ENCODE measurements at places on chromosomes 16 and 17. TPM values are rescaled to one million over a fixed set of nuclear protein-coding genes. Genes with fewer than 3 reads are reported as not detected.
A peak's percentile ranks its signal among the peaks of the same experiment; 100 is the strongest.

DNA sequence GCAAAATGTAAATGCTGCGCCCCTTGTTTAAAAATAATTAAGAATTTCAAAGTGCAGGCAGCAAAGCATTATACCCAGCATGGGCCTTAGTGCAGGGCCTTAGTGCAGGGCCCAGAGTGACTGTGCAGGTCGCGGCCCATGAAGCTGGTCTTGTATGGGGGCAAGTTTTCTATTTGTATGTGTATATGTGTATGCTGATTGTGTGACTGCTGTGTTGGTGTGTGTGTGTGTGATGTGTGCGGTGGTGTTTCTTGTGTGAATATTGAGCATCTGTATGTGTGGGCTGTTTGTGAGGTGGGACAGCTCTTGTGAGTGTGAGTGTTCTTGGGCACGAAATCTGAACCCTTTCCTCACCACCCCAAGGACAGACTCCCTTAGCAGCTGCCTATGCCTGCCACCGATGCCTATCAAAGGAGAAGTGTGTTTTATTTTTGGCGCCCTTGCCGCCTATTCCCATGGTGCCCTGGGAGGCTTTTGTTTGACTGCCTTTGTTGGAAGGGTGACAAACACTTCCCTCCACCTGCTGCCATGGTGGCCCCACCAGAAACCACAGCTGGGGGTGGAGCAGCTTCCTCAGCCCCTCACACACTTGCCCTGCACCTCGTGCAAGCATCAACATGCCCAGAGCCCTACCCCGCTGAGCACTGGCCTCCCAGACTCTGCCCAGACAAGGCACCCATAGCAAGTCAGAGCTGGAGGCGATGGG, 18.0 kb downstream of the CCR7 start:
- DNase-seq, result no peak
- no peaks in the 10 kb centered on the region for H3K27me3 ChIP-seq
- peaks cover 51% of the 10 kb centered on the region for H3K4me1 ChIP-seq
- peak overlapping the region; percentile 1 for H3K27ac ChIP-seq
- no peaks in the 10 kb centered on the region for H3K36me3 ChIP-seq

DNA sequence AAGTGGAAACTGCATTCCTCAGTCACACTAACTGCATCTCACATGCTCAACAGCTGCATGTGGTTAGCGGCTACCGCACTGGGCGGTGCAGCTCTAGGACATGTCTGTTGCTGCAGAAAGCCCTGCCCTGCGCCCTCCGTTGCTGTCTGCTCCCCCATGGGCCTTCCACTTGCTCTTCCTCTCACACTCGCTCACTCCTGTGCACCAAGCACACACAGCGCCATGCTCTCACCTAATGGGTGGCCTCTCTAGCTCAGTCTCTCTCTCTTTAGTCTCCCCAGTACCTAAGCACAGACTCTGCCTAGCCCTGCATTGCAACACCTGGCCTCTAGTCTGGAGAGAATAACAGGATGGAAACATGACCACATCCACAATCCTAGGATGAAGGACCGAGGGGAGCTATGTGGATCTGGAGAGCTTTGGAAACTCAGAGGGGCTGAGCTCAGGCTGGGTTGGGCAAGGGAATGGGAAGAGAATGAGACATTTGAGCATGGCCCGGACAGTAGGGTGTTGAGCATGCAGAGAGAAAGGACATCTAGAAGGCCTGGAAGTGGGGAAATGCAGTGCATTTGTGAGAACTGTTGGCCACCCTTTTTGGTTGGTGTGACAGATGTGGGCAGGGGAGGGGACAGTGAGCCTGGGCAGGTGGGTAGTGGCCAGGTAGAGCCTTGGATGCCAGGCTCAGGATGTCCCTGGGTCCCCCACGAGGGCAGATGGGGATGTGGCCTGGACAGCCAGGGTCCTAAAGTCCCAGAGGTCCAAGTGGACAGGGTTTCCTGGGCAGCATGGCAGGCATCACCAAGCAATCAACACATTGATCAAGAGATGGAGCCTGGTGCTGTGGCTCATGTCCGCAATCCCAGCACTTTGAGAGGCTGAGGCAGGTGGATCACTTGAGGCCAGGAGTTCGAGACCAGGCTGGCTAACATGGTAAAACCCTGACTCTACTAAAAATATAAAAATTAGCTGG, 16.1 kb downstream of the SGCA start:
- peak overlapping the region; percentile 71 for H3K27ac ChIP-seq
- peaks cover 45% of the 10 kb centered on the region for H3K4me1 ChIP-seq
- no peaks in the 10 kb centered on the region for H3K27me3 ChIP-seq
- H3K36me3 ChIP-seq, result peaks cover 10% of the 10 kb centered on the region

DNA sequence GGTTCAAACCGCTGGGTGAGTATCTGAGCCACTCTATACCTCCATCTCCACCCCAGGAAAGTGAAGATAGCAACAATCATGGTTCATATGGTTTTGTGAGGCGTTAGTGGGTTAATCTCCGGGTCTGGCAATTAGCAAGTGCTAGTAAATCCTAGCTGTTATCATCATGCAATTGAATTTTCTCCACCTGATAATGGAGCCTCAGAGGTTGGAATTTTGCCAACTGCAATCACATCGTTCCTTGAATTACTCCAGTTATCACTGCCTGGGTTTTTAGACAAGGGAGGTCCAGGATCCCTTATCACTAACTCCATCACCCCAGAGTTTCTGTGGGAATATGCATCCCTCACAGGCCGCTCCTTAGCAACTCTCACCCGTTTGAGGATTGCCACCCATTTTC, 311.5 kb downstream of the RBFOX1 start:
- H3K27me3 ChIP-seq, result peaks cover 15% of the 10 kb centered on the region
- H3K27ac ChIP-seq, result no peak overlapping the region
- H3K4me3 ChIP-seq, result no peak overlapping the region
- no peaks in the 10 kb centered on the region for H3K36me3 ChIP-seq
- H3K4me1 ChIP-seq, result no peaks in the 10 kb centered on the region

DNA sequence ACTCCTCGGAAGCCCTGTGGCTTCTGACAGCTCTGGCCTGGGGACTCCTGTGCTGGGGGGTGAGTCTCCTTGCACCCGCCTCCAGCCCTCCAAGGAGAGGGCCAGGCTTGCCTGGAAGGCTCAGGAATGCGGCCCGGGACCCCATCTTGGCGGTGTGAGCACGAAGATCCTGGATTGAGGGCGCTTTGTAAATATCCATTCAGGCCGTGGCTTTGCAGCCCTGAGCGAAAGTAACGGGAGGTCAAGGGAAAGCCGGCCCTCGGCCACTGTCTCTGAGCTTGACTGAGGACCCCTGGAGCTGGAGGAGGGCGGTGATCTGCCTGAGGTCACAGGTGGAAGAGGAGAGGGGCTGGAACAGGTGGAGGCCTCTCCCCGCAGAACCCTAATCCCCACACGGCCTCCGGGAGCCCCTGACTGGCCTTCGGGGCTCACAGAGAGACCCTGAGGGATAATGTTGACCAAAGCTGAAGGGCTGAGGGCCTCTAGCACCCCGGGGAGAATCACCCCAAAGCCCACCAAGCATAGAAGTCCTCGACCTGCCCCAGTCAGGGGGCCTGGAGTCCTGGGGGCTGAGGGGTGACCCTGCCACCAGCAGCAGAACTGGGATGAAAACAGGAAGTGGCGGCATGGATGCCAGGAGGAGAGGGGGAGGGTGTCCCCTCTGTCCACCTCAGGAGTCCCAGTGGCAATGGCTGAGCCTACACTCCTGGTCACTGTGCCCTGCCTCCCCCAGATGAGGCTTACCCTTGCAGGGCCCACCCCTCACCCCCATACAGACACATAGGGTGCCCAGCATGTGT, 8.3 kb upstream of the RASD1 start:
- H3K27me3 ChIP-seq, result peaks cover 5% of the 10 kb centered on the region
- no peak for DNase-seq
- H3K27ac ChIP-seq, result no peak overlapping the region
- H3K4me3 ChIP-seq, result no peak overlapping the region

DNA sequence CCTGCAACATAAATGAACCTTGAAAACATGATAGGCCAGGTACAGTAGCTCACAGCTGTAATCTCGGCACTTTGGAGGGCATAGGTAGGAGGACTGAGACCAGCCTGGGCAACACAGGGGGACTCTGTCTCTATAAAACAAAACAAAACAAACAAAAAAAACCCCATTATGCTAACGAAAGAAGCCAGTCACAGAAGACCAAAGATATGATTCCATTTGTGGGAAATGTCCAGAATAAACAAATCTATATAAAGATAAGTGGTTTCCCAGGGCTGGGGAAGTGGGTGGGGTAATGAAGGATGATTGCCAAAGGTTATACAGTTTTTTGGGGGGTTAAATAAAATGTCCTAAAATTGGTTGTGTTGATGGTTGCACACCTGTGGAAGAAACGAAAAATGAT, 36.5 kb upstream of the SIAH1 start:
- no peaks in the 10 kb centered on the region for H3K27me3 ChIP-seq
- H3K27ac ChIP-seq, result no peak overlapping the region
- no peak overlapping the region for H3K4me3 ChIP-seq
- no peaks in the 10 kb centered on the region for H3K4me1 ChIP-seq

The CHMP6 gene
- 26.5 TPM for total RNA-seq

The CD300LG gene
- not detected for total RNA-seq

Data from mesothelial cell of epicardium (in vitro differentiated cells).